ENCODE measurements at places on chromosomes 3 and 15.

DNA sequence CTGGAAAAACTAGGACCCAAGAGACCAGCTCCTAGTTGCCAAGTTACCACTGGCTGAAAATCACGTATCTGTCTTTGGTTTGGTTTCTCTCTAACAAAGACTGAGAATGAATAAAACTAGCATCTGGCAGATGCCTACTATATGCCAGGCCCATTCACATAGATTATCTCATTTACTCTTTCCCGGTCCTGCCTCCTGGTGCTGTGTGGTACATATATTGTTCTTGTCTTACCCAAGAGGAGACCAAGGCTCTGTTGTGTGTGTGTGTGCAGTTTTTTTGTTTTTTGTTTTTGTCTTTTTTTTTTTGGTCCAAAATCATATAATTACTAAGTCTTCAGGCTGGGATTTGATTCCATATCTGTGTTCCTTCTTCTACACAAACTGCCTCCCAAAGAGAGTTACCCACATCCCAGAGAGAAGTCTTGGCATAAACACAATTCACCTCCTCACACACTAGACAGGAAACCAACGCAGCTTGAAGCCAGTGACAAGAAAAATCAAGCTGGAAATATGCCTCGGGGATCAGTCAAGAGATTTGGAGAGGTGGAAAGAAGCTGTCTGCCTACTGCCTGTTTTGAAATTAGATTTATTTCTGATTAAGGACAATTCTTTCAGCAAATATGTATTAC, 891 bp downstream of the AHSG start:
- DNase-seq, result no peak

DNA sequence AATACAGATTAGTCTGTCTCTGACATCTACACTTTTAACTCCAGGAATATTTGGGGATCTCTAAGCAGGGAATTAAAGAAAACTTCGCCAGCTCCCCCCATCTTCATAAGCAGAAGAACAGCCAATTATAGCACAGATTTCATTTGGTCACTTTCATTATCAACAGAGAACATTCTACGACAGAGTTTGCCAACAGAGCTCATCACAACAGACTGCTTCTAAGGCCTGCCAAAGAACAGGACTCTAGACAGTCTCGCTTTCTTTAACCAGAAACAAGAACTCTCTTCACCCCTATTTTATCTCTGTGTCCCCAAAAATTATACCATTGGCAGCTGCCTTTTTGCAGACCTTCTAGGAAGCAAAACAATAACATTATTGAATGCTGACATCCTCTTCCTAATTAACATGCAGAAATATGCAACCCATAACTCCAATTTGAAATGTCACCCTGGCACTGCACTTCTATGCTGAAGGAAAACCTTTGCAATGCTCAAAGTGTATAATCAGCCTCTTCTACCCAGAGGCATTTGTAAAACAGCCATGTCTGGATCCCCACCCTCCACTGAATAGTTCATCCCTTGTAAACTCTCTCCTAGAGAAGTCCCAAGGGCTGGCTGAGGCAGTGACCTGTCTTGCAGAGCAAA, 552.8 kb downstream of the MAGI1 start:
- no peak for DNase-seq

- DNase-seq, result peak; percentile 33
These were observed 143.5 kb downstream of the GADL1 start for GRCh38 chr3:30750967-30751366.

DNA sequence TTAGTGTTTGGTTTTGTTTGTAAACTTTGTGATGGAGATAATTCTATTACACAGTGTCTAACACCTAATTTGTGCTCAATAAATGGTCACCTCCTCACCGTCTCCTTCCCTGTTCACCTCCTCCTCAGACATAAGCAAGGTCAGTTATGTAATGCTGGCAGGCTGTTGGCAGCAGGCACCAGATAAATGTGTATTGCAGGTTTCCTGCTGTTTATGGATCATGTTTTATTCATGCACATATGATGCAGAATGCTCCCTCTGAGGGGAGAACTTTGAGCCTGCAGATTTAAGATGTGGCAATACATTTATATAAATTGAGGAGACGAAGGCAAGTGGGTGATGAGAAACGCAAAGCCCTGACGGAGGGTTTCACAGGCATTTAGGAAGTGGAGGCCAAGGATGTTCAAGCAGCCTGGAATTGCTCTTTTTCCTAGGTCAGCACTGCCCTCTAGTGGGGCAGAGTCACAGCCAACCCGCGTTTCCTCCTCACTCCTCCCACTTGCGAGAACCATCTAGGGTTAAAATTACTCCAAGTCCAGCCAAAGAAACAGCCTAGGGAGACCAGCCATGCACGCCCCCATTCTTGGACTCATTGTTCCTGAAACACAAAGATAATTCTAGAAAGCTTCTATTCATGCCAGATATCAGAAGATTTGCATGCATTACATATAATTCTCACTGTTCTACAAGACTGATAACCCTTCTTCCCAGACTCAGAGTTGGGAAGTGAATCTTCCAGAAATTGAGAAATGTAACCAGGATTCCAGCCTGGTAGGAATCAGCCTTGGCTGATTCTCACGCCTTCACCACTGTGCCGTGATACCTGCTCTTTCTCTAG, 228.7 kb downstream of the SLCO3A1 start:
- DNase-seq, result peak; percentile 30

DNA sequence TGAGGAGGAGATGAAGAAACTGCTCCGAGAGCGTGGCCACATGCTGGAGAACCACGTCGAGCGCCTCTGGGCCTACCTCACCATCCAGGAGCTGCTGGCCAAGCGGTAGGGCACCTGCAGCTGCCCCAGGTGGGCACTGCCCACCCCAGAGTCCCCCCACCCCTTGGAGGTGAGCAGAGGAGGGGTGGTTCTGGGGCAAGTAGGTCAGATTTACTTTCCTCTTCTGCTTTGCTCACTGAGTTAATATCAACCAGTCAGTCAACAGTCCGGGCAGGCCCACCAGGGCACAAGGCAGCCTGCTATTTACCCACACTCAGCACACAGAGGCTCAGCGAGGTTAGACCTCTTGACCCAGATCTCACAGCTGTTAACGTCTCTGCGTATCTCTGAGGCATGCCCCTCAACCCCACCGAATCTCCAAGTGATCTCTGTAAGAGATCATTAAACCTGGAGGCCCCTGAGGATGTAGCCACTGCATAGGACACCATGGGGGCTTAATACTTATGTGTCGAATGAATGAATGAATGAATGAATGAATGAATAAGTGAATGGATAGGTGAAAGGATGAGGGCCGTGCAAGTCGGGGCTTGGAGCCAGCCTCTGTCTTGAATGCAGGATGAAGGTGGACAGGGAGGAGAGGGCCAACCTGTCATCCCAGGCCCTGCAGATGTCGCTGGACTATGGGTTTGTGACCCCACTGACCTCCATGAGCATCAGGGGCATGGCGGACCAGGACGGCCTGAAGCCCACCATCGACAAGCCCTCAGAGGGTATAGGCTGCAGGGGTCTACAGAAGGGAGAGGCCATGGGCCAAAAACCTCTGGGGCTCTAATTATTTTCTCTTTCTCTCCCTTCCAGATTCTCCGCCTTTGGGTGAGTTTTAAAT, 8.0 kb upstream of the ITIH3 start:
- no peak for DNase-seq

GRCh38 chr3:62822905-62823304, 52.3 kb downstream of the CADPS start:
- DNase-seq, result no peak

DNA sequence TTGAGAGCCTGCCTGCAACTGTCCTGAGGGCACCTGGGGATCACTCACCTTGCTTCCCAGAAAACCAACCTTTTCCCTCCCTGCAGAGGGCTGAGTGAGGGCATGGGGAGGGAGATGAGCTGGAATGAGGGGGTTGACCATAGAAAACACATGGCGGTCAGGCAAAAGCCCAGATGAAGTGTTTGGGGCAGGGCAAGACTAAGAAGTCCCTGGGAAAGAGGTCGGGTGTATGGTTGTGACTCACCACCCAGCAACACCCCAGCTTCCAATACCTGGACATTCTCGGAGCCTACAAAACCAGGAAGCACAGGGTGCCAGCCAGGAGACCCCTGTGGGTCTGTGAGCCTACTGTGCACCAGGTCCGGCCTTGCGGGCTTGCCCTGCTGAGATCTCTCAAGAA, 95.3 kb upstream of the ATP2B2 start:
- no peak for DNase-seq

- DNase-seq, result no peak
These were observed 39.4 kb downstream of the CHST14 start for GRCh38 chr15:40510201-40510600.

DNA sequence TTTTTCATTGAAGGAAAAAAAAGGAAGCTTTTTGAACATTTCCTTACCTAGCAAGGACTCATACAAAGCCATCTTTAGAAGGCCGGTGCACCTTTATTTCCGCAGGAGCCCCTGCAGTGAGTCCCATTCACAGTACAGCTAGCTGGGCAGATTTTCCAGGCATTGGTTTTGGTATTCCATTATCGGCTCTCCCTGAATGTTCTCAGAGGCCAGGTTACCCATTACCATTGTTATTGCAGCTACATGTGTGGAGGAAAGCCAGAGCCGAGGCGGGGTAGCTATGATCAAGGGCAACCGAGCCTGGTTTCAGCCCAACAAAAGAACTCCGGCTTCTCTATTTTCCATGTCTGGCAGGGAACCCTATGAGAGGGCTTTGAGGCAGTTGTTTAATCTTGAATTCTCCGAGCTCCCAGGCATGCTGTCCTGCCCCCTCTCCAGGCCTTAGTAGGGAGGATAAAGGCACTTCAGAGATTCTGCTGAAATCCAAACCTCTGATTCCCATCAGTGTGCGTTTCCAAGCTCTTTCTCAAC, 100.3 kb downstream of the LRRK1 start:
- no peak for DNase-seq

GRCh38 chr15:41655716-41656115, 4.5 kb upstream of the MGA start:
- no peak for DNase-seq

Measured in NCI-H345 (cell line).